Progenitor cell of endocrine pancreas (in vitro differentiated cells): ENCODE measurements at places on chromosomes 7 and 10. TPM values are rescaled to one million over a fixed set of nuclear protein-coding genes. Genes with fewer than 3 reads are reported as not detected.

TPK1 gene
- total RNA-seq = 2.2 and 2.5 TPM in 2 replicates

- H3K36me3 ChIP-seq = no peaks in the 10 kb centered on the region
- peaks cover 5% of the 10 kb centered on the region for H3K4me1 ChIP-seq
- DNase-seq = no peak
- H3K4me3 ChIP-seq = no peak overlapping the region
- no peaks in the 10 kb centered on the region for H3K27me3 ChIP-seq
Observed at GRCh38 chr7:115749924-115750323, 280.6 kb downstream of the TFEC start.

- no peaks in the 10 kb centered on the region for H3K4me1 ChIP-seq
- no peak overlapping the region for H3K4me3 ChIP-seq
- H3K27ac ChIP-seq = no peak overlapping the region
- H3K27me3 ChIP-seq = no peaks in the 10 kb centered on the region
Observed at GRCh38 chr7:20298486-20298901, 32.2 kb upstream of the ITGB8 start.

PWWP2B gene
- total RNA-seq = 23.2 and 24.3 TPM in 2 replicates

DNA sequence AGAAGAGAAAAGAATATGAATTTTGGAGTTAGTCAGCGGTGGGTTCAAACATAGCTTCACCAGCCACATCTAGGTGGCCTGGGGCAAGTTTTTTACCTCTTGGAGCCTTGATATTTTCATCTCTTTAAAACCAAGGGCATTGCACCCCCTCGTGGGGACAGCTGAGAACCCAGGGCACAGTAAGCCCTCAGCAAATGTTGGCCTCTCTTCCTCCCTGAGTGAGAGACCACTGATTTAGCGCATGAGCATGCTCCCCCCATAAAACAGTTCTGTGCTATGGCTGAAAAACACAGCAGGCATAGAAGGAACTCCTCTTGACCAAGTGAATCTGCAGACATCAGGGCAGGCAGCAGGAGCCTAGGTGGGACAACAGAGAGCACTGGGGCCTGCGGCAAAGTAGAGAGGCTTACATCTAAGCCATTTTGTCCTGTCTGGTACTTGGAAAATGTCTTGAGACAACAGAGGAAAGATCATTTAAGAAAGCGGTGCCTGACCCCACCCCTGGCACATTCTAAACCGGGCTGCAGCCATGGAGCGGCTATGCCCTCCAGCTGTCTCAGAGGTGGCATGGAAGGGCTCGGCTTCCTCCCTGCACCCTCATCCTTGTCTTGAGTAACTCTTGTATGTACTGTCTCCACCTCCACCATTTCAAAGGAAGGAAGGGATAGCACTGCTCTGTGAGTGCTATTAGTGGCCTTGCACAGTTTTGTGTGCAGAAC is 94.7 kb downstream of the ARHGAP22 start:
- peaks cover 2% of the 10 kb centered on the region for H3K36me3 ChIP-seq
- peaks cover 6% of the 10 kb centered on the region for H3K27me3 ChIP-seq
- peaks cover 2% of the 10 kb centered on the region for H3K4me1 ChIP-seq
- DNase-seq = no peak
- H3K4me3 ChIP-seq = no peak overlapping the region
- no peak overlapping the region for H3K27ac ChIP-seq
